ENCODE measurements at places on chromosomes 4 and X.

- peak; percentile 88 for DNase-seq
Observed at GRCh38 chr4:1033840-1034551, 22.6 kb downstream of the FGFRL1 start.

GRCh38 chr4:16224264-16225166 is 1.8 kb downstream of the TAPT1 start:
- DNase-seq, result no peak

DNA sequence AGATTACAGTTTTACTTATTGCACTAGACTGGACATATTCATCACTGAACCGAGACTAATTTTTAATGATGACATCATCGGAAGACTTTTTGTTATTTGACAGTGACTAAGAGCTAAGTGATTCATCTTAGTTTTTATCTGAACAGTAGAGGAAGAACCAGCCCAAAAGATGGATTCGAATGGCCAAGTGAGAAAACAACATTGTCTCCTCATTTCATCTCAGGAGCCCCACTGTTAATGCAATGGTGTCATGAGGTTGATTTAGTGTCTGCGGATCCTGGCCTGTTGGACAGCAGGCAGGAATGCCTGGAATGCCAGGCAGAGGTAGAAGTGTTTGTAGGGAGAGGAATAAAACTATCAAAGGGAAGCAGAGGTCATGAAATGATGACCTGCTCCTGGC is 37.8 kb upstream of the HPF1 start:
- peak; percentile 34 for DNase-seq

GRCh38 chr4:177251237-177251636 is 58.4 kb upstream of the NEIL3 start:
- DNase-seq, result no peak

DNA sequence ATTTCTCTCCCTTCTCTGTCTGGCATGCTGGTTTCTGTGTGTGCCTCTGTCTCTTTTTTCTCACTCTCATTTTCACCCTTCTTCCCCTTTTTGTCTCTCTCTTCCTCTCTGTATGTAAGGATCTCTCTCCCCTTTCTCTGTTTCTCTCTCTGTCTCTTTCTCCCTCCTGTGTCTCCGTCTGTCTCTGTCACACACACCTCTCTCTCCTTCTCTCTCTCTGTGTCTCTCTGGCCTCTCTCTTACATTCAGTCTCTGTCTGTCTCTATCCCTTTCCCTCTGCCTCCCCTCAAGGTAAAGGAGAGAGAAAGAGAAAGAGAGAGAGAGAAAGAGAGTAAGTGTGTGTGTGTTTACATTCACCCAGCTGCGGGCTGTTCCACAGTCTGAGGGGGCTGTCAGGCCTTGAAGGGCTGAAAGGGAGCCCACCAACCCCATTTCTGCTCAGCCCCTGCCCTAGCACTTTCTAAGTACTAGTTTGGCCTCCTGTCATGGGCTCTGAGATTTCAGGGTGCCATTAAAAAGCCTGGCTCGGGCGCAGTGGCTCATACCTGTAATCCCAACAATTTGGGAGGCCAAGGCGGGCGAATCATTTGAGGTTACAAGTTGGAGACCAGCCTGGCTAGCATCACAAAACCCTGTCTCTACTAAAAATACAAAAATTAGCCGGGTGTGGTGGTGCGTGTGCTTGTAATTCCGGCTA is 9.6 kb upstream of the TSPYL2 start:
- DNase-seq, result no peak

DNA sequence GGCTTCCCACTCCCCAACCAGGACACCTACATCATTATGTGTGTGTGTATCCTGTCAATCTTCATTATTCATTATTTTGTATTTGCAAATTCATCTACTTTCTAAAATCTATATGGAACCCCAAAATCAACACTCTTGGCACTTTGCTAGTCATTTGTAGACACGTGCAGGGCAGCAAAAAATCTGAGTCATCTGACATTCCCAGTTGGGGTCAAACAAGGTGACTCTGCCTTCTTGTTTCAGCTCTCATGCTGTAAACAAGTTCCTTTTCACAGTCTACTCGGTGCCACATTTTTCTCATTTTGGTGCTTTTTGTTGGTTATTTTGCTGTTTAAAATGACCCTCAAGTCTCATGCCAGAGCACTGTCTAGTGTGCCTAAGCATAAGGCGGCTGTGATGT is 5.9 kb downstream of the MRFAP1L1 start:
- DNase-seq, result no peak

DNA sequence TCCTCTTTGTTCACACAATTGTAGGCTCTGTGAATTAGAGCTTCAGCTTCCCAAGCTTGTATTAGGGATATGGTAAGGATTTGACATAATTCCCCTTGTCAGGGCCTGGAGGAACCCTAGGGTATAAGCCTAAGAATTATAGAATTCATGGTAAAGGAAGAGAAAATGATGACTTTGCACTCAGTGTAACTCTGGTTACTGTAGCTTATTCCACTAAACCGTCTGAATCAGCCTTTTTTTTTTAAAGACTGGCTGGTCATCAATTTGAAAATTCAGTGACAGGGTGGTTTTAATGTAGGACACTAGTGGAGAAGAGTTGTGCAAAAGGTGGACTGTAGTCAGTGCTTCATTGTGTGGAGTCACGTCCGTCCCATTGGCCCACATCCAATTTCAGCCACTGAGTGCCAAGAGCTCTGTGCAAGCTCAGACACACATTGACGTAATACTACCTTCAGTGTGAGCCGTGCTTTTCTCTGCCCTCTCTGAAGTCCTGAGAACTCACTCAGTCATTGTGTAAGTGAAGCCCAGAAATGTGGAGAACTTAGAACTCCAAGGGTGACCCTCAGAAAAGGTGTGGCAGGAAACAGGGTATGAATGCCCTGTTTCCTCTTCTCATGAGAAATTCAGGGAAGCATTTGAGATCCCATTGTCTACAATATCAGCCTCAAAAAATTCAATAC is 449.8 kb downstream of the C4orf33 start:
- no peak for DNase-seq

GRCh38 chrX:6694977-6695376 is 160.1 kb upstream of the VCX3A start:
- no peak for DNase-seq

GRCh38 chr4:114400531-114400930 is 198.1 kb upstream of the UGT8 start:
- no peak for DNase-seq

GRCh38 chr4:59127006-59127405 is 2016.8 kb upstream of the IGFBP7 start:
- no peak for DNase-seq

DNA sequence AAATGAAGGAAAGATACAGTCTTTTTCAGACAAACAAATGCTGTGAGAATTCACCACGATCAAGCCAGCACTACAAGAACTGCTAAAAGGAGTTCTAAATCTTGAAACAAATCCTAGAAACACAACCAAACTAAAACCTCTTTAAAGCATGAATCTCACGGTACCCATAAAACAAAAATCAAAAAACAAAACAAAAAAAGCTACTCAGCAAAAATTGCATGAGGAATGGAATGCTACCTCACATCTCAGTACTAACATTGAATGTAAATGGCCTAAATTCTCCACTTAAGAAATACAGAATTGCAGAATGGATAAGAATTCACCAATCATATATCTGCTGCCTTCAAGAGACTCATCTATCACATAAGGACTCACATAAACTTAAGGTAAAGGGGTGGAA is 300.1 kb downstream of the NAF1 start:
- no peak for DNase-seq

DNA sequence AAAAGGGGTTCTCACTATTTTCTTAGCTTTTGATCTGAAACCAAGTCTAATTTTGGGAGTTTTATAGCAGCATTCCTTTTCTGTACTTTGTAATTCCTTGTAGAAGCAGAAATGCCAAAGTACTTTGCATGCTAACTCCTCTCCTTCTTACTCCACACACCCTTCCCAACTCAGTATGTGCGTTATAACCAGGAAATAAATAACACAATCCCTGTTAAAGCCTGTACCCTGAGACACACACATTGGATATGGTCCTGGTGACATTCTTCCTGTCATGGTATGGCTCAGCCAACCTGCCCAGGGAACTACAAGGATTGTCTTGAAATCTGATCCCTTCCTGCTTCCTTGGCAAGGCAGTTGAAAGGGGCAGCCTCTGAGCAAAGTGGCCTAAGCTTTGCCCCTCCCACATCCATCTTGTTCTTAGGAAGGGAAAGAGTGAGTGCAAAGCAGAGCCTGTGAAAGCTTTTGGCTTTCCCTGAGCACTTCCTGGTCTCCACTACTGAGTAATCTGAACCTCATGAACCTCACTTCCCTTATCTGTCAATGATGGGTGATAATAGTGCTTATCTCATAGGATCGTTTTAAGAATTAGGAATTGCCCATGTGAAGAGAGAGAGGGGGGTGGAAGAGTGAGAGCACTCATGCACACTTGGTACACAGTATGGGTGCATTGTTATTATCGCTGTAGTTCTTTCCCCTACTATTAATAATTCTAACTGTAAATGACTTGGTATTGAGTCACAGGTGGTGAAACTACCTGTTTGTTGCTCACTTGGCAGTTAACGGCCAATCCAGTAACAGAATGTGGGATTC is 109.3 kb downstream of the AFF2 start:
- no peak for DNase-seq

DNA sequence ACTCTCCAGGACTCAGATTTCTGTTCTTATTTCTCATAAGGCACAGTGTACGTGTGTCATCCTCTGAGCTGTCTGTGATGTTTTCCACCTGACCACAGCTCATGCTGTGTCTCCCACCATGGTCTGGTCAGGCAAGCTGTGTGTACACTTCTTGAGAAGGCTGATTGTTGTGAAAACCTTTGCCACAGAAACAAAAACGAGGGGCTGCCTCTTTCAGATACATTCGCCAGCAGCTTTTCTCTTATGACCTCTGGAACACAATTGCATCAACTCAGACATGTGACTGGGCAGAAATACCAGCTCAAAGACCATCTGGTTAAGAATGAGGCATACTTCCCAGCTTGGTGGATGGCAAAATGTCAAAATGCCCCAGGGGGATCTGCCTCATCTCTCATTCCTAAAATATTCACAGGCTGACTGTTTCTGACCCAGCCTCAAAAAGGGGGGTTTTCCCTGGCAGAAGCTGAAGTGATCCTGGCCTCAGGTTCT is 46.1 kb downstream of the PGRMC2 start:
- DNase-seq, result peak; percentile 84
